ENCODE measurements at places on chromosomes 12 and 14. TPM values are rescaled to one million over a fixed set of nuclear protein-coding genes. Genes with fewer than 3 reads are reported as not detected.

Gene OAS2
- total RNA-seq: not detected

Gene CHGA
- total RNA-seq: 1,495 TPM

Gene SLC24A4
- total RNA-seq: not detected

Gene PDZRN4
- 0.11 TPM for total RNA-seq

Gene KRT74
- not detected for total RNA-seq

Gene RPL10L
- not detected for total RNA-seq

Gene PTPRO
- total RNA-seq: 0.24 TPM

Gene CCDC88C
- total RNA-seq: 85.5 TPM

DNA sequence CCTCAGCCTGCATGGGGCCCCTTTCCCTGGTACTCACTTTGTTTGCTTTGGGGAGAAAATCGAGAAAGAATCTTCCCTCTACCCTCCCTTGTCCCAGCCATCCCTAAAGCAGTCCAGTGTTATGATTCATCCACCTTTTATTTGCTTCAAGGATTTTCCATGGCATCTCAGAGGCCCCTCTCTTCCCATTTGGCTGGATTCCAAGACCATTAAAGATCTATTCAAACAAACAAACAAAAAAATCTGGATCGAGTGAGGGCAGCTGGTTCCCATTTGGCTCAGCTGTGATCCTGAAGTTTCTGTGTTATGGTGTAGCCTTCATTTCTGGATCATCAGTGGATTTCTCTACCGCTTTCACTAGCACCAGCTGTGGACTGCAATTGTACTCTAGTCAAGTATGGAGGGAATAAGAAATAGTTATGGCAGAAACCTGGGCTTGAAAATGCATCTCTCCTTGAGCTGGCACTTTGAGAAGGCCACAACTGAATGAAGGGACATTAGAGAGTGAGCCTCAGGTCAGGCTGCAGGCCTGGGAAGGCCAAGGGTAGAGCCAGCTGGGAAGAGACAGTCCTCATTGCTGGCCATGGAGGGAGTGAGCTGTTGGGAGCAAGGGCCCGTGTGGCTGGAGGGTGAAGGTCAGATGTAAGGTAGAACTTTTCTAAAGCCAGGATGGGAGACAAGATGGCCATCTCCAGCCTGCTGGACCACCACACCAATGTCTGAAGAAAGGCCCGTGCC lies 13.7 kb downstream of the KRT71 start:
- no peak for DNase-seq

- no peak for DNase-seq
Measured at GRCh38 chr14:94383777-94384176, 4.6 kb downstream of the SERPINA1 start.

- no peak for DNase-seq
Measured at GRCh38 chr14:70289138-70289537, 70.3 kb downstream of the COX16 start.

DNA sequence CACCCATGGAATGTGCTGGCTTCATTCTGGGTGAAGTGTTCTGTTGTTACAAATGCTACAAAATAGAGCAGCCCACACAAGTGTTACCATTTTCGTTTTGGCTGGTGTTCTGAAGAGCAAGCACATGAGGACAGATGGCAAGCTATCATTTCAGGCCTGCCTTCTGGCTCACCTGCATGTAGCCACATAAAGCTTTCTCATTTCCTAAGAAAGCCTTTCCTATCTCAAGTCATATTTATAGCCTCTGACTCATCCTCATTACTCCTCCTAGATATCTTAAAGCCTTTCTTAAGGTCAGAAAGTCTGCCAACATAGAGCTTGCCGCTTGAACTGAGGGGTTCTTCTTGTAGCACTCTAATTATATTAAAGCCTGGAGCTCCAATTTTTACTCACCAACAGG lies 89.0 kb downstream of the PTPRR start:
- no peak for DNase-seq

DNA sequence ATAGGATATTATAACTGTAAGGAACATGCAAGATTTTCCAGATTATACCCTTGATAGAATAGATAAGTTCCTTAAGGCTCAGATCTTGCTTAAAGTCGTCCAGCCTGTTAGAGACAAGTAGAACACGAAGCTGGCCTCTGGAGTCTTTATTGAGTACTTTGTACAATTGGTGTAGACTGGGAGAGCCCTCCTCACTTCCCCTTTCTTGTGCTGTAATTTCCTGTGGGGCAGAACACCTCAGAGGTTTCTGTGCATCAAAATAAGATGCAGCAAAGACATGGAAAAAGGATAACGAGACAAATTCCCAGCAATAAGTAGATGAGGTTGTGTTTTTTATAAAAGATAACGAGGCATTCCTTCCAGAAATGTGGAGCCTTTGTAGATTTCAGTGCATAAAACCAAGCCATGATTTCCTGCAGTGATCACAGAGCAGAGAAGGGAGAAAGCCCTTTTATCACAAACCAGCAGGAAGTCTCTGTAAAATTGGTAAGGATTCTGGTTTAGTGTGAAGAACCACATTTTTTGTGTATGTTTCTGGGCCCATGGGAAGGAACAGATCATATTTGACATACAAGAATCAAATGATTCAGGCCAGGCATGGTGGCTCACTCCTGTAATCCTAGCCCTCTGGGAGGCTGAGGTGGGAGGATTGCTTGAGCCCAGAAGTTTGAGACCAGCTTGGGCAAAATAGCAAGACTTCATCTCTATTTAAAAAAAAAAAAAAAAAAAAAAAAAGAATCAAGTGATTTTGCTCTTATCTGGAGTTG lies 18.0 kb downstream of the GPRC5A start:
- DNase-seq: no peak

DNA sequence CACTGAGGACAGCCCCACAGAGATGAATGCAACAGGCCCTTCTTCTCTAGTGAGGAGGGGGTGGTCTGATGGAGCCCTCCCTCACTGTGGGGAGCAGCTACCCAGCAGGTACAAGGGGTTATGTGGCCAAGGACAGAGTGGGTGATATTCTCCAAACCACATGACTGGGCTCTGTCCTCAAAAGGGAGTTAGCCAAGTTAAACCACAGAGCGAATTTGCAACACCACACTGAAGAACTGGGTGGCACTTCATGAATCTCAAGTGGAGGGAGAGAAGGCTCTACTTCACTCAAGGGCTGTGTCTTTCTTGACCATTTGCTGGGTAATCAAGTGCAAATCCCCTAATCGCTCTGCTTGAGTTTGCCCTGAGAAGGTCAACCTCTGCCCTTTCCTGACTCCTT lies 12.5 kb downstream of the GPR68 start:
- DNase-seq: no peak

GRCh38 chr12:132619386-132620112 lies 973 bp downstream of the P2RX2 start:
- DNase-seq: no peak
